SK-N-SH (cell line): ENCODE measurements at places on chromosomes 16 and 17. TPM values are rescaled to one million over a fixed set of nuclear protein-coding genes. Genes with fewer than 3 reads are reported as not detected.

AGRP gene
- polyA plus RNA-seq: not detected in 2 replicates

NDUFB10 gene
- polyA plus RNA-seq: 251 and 468 TPM in 2 replicates

NPIPB2 gene
- polyA plus RNA-seq: 4.7 and 9.3 TPM in 2 replicates

TAT gene
- polyA plus RNA-seq: not detected in 2 replicates

GAS2L2 gene
- polyA plus RNA-seq: 0.02 TPM in 1 of 2 replicates, not detected in the other

GPR179 gene
- 0.02 TPM in 2 replicates for polyA plus RNA-seq

OTOP3 gene
- not detected in 2 replicates for polyA plus RNA-seq

LRRC3C gene
- not detected in 2 replicates for polyA plus RNA-seq

- no peak for DNase-seq
Measured at GRCh38 chr16:24286741-24287405, 30.7 kb downstream of the CACNG3 start.

- no peak for DNase-seq
Measured at GRCh38 chr17:79595471-79595870, 15.4 kb downstream of the RBFOX3 start.

GRCh38 chr17:76272541-76273444, 7.6 kb downstream of the UBALD2 start:
- DNase-seq: peak; percentile 46

DNA sequence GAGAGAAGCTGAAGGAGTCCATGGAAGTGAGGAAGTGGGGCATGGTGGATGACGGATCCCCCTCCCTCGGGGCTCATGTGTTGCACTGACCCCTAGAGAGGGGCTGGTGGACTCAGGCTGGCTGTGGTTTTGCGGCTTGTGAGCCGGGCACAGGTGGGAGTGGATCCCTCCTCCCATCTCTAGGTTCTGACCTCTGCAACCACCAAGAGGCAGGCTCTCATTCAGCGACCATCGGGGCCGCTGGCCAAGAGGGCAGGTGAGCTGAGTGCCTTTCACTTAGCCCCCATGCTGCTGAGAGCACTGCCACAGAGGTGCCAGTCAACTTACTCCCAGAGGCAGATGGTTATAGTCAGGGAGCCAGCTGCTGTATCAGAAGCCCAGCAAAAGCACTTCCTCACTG, 67.3 kb downstream of the SCNN1B start:
- DNase-seq: no peak

GRCh38 chr17:36888236-36888951, 48.9 kb upstream of the LHX1 start:
- DNase-seq: no peak

DNA sequence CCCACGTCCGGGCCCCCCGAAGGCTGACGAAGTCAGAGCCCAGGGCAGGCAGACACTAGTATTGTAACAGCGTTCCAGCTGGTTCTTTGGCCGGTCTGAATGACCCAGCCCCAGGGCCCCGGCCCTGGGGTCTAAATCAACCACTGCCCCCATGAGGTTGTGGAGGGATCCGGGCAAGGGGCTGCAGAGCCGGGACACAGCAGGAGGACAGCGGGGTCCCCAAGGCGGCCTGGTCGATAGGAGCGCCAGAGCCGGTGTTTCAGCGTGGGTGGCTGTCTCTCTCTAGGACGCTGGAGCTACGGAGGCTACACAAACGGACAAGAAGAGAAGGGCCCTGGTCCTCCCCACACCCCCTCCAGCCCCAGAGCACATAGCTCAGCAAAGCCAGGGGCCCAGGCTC, 101.8 kb downstream of the RBFOX3 start:
- DNase-seq: no peak

DNA sequence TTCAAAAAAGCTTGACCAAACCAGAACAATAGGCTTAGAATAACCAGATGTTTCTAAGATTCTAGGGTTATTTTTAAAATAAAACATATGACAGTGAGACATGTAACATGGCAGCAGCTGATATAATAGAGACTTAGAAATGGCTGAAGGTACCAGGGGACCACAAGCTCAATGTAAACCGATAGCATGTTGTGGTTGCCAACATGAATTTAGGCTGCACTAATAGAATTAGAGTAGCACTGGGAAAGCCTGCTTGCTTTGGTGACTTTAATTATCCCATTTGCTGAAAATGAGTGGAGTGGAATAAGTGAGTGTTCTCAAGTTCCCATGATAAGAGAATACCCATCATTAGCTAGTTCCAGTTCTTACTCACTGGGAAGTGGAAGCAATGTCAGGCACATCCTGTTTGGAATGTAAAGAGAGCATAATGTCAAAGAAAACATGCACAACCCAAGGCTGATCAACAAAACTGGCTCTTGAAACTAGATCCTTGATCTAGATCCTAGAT, 621.2 kb upstream of the CDH5 start:
- no peak for DNase-seq

DNA sequence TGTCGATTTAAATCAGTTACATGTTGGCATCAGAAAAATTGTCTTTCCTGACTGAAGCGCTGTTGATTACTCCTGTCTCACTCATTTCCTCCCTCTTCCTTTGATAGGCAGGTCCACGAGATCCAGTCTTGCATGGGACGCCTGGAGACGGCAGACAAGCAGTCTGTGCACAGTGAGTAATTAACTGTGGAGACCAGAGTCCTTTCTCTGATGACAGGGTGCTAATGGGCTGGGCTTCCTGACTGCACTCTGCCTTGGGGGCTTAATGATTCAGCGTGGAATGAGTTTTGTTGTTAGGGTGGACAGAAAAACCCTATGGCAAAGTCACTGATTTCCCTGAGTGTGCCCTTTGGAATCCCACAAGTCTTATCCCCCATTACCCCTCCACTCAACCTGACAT, 6.5 kb downstream of the GOSR2 start:
- no peak for DNase-seq

DNA sequence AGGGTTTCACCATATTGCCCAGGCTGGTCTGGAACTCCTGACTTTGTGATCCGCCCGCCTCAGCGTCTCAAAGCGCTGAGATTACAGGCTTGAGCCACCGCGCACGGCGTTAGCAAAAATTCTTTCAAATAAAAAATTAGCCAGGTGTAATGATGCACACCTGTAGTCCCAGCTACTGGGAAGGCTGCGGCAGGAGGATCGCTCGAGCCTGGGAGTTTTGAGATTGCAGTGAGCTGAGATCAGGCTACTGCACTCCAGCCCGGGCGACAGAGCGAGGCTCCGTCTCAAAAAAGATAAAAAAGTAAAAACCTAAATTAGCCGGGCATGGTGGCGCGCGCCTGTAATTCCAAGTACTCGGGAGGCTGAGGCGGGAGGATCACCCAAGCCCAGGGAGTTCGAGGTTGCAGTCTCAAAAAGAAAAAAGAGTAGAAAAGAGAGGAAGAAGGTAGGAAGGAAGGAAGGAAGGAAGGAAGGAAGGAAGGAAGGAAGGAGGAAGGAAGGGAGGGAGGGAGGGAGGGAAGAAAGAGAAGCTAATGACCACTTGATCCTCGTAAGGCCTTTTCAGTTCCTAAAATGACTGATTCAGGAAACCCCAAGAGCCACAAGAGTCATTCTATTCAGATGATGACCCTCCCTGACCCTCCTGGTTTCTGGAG, 59.2 kb downstream of the SRL start:
- no peak for DNase-seq

- DNase-seq: no peak
Measured at GRCh38 chr17:48060249-48060648, 12.1 kb downstream of the NFE2L1 start.

GRCh38 chr17:79691931-79692330, 38.8 kb upstream of the ENPP7 start:
- DNase-seq: no peak

DNA sequence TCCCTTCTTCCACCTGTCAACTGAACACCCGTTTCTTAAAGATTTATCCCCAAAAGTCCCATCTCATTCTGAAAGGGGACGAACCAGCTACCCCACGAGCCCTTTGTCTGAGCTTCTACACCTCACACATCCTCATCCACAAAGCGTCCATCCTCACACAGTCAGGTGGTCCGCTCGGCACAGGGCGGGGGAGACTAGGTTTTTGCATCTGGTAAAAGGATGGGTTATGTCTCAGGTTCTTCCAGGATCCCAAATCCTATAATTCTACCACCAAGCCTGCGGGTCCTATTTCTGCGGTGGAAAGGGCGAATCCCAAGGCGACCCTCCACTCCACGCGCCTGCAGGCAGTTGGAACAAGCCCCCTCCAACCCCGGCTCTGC, 458 bp downstream of the GFOD2 start:
- DNase-seq: no peak

GRCh38 chr17:63525190-63525946, 2.2 kb downstream of the KCNH6 start:
- no peak for DNase-seq
